ENCODE measurements at places on chromosomes 12 and 14.
A peak's percentile ranks its signal among the peaks of the same experiment; 100 is the strongest.

GRCh38 chr14:43005807-43006206 lies 1399.1 kb downstream of the LRFN5 start:
- DNase-seq: no peak

GRCh38 chr14:35344107-35344807 lies 52.1 kb downstream of the PSMA6 start:
- DNase-seq: no peak

GRCh38 chr14:68814539-68815297 lies 21.9 kb upstream of the ZFP36L1 start:
- peak; percentile 45 for DNase-seq

- DNase-seq: no peak
Observed at GRCh38 chr14:96162741-96163140, 41.9 kb upstream of the BDKRB2 start.

GRCh38 chr14:105203057-105203531 lies 22.0 kb upstream of the NUDT14 start:
- peak; percentile 84 for DNase-seq

- no peak for DNase-seq
Observed at GRCh38 chr12:32027684-32028365, 68.6 kb downstream of the RESF1 start.

DNA sequence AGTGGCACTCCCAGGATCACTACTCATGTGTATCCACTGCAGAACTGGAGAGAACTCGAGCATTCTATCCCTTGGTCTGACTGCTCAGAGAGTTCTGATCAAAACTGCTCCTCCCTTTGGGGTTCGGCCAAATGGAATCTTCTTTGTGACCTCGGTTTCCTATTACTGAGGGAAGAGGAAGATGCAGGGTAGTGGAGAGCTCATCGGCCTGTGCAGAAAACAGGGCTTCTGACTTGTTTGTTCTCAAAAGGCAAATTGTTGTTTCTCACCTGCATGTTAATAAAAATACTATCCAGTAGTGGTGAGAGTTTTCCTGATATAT lies 17.1 kb upstream of the AKAP6 start:
- DNase-seq: no peak

DNA sequence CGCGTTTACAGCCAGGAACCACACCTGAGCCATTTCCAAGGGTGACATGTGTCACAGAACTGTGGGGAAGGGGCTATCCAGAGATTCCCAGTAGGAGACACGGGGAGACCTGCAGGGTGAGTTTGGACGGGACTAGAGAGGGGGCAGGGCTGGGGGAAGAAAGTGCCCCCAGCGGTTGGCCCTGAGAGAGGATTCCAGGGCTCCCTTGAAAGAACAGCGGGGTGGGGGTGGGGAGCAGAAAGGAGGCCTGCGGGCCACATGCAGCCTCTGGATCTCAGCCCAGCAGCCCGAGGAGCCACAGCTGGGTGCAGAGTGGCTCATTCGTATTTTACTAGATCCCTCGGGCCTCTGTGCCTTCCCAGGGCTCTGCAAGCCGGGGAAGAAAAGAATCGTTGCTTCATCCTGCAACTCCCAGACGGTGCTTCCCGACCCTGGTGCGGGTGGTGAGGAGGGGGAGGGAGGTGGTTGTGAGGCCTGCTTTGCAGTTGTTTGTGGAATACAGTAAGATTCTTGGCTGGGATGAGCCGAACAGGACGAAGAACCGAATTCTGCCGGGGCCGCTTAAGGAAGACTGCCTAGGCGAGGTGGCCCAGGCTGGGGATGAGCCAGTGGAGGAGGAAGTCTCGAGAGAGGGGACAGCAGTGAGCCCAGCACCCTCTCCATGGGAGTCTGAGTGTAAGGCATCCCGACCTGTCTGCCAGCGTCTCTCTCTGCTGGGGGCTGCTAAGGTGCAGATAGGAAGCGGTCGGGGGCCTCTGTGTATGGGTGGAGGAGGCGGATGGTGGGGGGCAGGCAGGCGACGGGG lies 36.1 kb upstream of the ANKRD9 start:
- DNase-seq: peak; percentile 17

DNA sequence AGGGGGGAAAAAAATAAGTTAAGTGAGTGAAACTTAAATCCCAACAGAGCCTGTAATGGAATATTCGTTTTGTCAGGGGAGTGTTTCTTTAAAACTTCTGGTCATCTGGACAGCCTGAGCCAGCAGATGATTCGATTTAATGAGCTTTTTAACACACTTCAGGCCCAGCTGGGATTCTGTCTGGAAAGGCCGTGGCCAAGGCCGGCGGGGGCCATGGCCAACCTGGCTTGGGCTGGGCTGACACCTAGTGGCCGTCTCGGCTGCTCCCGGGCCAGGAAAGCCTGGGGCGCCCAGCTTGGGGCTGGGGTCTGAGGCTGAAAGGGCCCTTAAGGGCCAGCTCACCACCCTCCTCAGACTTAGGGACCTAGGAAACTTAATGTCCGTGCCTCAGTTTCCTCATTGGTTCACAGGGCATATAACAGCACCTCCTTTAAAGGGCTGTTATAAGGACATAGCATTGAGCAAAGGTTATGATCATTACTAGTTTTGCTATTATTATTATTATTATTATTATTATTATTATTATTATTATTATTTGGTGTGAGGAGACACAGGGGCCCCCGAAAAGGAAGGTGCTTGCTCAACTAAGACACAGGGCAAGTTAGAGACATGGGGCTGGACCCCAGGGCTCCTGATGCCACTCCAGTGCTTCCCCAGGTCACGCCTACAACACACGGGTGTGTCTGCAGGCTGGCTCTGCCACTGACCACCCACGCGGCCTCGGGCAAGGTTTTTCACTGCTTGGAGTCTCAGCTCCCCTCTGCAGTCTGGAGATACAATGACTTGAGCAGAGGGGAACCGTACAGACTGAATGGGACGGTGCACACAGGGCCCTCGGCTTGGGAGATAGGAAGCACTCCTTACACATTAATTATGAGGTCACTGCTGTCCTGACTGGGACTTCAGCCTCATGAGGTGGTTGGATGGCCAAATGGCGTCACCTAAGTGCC lies 84.0 kb downstream of the SYNE3 start:
- peak; percentile 78 for DNase-seq

GRCh38 chr14:56733396-56733795 lies 76.9 kb downstream of the OTX2 start:
- no peak for DNase-seq

DNA sequence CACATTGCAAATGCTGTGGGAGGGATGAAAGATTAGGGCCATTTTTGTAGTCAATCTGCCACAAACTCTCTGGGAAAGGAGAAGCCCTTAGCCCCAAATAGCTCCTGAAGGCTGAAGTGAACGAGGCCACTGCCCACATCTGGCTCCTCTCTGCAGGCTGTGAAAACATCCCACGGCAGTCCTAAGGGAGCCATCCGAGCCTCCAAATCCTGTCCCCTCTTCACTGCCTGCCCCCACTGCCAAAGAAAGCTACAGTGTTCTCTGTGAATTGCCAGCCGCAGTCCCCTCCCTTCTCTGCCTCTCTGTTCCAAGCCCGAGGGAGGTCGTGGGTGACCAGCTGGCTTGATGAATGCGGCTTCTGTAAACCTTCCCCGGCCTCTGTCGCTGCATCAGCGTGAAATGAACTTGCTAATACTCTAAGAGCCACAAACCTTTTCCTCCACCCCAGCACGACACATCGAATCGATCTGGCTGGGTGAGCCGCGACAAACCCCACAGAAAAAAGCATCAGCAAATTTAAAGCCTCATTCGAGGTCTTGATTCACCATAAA lies 180.7 kb upstream of the NRXN3 start:
- peak; percentile 71 for DNase-seq

DNA sequence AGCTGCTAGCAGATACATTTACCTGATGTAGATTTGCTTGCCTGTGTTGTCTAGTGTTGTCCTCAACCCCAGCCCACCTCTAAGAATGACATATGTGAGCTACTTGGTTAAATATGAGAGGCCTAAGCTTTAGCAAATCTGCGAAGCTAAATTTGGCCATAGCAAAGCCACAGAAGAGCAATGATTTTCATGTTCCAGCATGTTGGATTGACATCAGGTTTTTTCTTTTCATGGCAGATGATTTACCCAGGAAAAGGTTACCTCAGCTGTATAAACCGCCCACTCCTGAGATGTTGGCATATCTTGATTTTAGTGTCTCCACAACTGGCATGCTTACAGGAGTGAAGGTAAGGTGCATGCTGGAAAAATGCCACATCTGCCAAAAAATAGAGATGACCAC lies 36.4 kb upstream of the ATF1 start:
- DNase-seq: no peak

- no peak for DNase-seq
Observed at GRCh38 chr14:22928237-22929103, 706 bp downstream of the PRMT5 start.

- peak; percentile 81 for DNase-seq
Observed at GRCh38 chr14:71138448-71139293, 231.4 kb downstream of the PCNX1 start.

GRCh38 chr12:100942984-100943749 lies 148.6 kb downstream of the ANO4 start:
- DNase-seq: no peak

GRCh38 chr12:62736596-62736995 lies 198.4 kb downstream of the PPM1H start:
- no peak for DNase-seq

GRCh38 chr12:106506691-106507090 lies 76.1 kb upstream of the RFX4 start:
- DNase-seq: peak; percentile 23

DNA sequence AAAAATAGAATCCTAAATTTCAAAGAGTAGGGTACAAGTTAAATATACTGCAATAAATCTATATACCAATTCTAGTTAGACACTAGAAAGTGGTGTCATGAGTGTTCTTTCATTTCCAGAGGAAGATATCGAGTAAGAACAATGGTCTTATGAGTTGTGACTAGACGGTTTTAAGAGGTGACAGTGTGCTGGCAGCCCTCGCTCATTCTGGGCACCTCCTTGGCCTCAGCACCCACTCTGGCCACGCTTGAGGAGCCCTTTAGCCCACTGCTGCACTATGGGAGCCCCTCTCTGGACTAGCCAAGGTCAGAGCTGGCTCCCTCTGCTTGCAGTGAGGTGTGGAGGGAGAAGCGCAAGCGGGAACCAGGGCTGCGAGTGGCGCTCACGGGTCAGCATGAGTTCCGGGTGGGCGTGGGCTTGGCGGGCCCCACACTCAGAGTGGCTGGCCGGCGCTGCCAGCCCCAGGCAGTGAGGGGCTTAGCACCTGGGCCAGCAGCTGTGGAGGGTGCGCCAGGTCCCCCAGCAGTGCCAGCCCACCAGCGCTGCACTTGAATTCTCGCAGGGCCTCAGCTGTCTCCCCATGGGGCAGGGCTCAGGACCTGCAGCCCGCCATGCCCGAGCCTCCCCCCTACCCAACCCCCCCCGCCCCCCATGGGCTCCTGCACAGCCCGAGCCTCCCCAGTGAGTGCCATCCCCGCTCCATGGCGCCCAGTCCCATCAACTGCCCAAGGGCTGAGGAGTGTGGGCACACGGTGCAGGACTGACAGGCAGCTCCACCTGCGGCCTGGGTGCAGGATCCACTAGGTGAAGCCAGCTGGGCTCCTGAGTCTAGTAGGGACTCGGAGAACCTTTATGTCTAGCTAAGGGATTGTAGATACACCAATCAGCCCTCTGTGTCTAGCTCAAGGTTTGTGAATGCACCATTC lies 18.7 kb downstream of the PRKD1 start:
- DNase-seq: no peak

- DNase-seq: no peak
Observed at GRCh38 chr12:96431067-96431466, 30.8 kb upstream of the CDK17 start.

DNA sequence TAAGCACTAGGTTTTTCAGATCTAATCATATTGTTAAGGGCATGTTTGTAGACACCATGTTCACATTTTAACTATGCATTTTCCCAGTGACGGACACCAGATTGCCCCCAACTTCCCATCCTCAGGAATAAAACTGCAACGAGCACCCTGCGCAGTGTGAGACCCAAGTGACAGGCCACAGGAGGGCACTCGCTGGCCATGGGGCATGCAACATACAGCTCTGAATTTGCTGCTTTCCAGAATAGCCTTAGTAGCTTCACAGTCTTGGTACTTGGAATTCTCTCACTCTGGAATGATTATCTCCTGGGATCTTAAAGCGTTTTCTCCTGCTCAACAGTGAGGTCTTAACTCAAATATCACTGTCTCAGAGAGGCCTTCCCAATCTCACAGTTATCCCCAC lies 972 bp upstream of the DDX47 start:
- no peak for DNase-seq

DNA sequence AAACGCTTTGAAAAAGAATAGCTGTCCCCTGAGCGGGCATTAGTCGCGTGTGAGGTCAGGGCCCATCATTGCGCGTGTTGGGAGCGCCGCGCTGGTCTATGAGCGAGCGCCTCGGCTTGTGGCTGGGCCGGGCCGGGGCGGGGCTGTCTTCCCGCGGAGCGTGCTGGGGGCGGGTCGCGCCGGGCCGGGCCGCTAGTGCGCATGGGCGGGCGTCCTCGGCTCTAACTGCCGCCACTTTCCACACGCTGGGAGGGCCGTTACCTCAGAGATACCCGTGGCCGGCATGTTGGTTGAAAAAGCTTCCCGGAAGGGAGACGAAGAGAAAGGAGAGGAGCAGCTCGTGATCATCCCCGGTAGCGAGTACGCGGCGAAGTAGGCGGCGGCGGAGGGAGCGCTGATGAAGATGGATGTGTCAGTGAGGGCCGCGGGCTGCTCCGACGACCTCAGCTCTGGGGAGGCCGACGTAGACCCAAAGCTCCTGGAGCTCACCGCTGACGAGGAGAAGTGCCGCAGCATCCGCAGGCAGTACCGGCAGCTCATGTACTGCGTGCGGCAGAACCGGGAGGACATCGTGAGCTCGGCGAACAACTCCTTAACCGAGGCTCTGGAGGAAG lies at the start of gene EID3:
EID3 (plus strand) TSS at position 202 of the 614 bp plus-strand sequence; CDS start at position 398, 196 bp downstream.
- DNase-seq: peak; percentile 89

DNA sequence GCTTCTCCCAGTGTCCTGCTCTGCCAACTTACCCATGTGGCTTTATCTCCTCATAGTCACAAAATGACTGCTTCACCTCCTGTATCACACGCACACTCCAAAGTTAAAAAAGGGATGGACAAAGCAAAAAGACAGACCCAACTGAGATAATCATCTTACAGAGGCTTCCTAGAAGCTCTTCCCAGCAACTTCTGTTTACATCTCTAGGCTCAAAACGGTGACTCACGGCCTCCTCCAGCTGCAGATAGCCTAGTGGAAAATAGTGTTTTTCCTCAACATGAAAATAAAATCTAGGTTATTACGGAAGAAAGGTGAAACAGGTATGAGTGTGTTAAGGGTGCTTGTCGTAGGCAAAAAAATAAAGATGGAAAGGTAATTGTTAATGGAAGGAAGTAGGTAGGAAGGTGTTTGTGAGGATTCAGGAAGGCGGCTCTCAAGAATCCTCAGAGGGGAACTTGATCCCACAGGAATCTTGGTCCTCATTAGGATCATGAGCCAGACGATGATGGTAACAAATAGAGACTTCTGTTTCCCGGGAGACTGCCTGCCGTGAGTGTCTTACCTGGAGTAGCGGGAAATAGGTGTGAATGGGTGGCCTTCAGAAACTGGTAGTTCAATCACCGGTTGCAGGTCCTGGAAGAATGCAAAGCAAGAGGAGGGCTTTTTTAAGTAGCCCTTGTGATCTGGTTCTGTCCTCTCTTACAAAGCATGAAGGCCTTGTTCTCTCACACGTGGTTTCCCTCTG lies 487.5 kb upstream of the TMEM132C start:
- no peak for DNase-seq

Data from brain (organoid and tissue), 16 donors.